Posterior cingulate gyrus (tissue), 11 donors: ENCODE measurements at places on chromosomes 12 and 14.
A peak's percentile ranks its signal among the peaks of the same experiment; 100 is the strongest.

GRCh38 chr14:36465178-36465577, 54.9 kb downstream of the NKX2-1 start:
- DNase-seq, result no peak

DNA sequence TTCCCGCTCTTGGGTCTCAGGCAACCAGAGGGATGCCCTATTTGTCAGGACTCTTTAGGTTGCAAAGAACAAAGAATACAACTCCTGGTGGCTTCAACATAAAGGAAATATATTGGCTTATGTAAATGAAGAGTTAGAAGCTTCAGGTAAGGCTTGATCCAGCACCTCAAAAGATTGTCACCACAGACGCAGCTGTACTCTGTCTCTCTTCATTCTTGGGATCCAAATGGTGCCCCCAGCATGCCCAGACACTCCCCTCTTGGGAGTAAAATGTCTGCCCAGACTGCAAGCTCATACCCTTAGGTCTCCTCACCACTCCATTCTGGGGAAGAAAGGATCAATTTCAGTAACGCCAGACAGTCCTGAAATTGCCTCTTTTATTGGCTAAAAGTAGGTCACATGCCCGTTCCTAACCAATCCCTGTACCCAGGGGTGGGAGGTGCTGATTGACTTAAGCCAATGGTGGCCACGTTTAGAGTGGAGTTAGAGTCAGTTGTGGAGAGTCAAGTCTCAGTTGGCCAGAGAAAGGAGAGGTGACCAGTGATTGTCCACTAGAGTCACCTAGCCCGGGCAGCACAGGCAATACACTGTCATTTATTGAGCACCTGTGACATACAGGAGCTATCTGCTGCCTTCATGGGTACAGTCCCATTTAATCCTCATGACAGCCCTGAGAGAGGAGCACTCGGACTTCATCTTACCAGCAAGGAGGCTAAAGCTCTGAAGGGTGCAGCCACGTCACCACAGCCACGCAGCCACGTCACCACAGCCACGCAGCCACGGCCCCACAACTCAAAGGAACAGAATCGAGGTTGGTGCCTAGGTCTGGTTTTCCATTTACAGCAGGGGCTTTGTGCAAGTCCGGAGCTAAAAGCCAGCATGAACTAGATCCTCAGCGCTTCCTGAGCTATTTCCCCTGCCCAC, 19.7 kb upstream of the BEGAIN start:
- DNase-seq, result no peak

DNA sequence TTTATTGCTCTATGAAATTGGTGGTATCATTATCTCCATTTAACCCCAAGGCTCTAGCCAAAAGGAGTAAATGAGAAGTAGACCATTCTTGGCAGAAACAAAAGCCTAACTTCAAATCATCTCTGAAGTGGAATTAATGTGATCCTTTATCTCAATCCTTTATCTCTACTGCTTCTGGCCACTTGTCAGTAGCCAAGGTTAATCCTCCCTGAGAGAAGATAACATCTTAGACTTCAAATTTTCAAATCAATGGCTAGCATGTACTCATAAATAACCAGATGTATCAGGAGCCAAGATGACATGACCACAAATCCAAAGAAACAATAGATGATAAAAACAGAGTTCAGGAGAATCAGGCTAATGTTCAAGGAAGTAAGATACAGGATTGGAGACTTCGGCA, 123.1 kb upstream of the RASSF8 start:
- DNase-seq, result no peak

GRCh38 chr12:106498056-106498455, 84.7 kb upstream of the RFX4 start:
- no peak for DNase-seq

DNA sequence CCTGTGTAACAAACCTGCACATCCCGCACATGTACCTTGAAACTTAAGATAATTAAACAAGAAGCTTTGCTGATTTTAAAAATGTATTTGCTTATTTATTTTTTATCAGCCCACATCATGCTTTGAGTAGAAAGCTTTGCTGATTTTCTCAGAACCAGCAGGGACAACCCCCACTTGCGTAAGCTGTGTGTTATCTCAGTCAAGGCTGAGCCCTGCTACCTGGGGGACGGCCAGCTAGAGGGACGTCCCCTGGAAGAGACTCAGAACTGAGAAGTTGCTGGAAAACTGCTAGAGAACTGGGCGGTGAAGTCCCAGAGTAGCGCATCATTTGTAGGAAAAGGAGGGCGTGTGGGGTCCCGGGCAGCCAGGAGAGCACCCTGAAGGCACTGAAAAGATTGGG, 4.1 kb upstream of the PLEK2 start:
- no peak for DNase-seq

DNA sequence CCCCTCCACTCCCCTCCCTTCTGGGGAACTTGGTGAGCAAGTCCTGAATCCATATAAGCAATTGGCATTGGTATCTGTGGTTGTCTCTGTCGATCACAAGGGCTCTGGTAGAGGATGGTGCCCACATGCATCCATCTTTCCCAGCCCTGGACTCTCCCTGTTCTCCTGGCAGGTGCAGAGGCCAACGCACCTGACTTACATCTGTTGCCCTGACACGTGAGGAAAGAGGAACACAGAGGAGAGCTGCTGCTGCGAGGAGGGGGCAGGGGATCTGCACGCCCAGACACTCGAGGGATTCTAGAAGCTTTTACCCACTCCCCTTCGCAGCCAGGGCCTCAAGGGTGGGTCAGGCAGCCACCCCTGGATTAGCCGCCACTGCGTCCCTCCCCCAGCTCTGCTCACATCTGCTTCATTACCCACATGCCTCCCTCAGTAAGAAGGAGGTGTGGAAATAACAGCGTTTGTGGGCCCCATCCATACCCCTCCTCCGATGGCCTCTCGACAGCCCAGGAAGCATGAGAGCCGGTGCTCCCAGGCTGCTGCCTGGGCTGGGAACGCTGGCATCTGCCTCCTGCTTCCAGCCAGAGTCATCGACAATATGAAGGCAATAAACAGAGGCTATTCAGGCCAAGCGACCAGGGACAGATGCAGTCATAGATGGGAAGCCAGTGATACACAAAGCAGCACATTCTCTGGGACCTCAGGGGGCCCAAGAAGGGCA, 56.5 kb downstream of the KDM2B start:
- peak; percentile 56 for DNase-seq

DNA sequence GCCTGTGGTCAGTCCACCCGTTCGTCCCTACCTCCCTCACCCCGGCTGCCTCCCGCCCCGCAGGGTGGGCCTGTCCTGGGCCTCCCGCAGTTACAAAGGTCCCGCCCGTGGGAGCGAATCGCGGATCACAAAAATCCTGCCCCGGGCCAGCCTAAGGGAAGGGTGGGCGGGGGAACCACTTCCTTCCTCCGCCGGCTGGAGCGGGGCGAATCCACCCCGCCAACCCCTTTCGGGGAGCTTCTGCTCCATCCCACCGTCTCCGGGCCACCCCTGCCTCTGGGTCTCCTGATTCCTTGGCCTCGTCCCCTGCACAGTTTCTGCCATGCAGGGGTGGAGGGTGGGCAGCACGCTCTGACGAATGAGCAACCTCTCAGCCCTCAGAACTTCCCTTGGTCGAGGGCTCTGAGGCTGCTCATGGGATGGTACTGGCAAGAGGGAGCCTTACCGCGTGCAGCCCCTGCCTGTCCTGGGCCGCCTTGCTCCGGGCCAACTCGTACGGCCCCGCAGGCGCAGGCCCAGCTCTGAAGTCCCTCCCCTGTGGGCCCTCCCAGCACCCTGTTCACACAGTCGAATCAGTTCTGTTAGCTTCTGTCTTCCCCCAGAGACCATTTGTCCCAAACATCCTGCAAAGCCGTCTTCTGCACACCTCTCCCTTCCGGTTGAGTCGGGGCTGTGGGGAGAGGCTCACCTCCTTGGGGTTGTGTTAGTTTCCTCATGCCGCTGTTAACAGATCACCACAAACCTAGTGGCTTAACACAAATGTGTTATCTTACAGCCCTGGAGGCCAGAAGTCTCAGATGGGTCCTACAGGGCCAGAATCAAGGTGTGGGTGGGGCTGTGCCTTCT, 589 bp upstream of the HVCN1 start:
- DNase-seq, result no peak

DNA sequence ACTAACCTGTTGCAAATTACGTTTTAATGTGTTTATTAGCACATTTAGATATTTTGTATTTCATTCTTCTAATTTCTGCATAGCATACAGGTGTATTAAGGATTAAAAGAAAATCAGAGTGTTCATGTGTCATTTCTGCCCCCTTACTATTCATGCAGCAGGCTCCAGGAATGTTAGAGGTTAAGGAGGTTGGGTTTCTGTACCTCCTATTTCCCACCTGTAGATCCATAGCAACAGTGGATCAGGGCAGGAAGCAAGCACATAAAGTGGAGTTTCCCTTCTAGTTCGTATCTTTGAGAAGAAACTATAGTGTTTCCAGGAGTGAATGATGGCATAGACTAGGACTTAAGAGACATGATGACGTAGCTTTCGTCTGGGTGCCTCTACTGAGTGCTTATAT, 18.9 kb downstream of the JKAMP start:
- DNase-seq, result no peak

GRCh38 chr12:98280152-98280551, 235.2 kb upstream of the TMPO start:
- DNase-seq, result no peak

DNA sequence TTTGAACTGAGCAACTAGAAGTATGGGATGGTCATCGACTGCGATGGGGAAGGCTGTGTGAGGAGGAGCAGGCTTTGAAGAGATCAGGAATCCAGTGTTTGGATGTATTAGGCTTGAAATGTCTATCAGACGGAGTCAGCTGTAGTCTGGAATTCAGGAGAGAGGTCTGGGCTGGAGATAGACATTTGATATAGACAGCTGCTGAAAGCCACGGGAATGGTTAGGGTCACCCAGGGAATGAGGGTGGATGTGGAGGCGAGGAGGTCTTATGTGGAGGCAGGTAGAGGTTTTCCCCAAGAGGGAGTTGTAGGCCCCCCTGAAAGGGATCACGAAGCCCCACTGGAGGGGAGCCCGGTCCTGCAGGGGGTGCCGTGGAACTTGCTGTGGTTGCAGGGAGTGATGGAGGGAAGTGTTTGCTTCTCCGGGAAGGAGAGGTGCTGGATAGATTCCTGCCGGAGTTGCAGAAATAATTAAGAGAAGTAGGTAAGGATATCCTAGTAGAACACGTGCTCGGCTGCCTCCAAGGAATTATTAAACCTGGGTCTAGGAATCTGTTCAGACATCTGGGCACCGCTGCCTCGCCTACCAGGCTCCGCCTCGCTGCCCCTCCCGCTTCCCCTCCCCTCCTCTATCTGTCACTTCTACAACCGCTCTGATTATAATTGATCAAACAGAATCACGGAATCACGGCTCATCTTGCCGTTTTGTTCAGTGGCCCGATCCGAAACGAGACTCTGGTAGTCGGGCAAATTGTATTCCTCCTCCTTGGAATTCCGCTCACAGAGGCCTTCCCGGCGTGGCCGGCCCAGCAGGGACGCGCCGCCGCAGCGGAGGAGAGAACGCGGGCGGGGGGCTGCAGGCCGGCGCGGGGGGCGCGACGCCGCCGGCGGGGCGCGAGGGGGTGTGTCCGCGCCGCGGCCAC, 826 bp upstream of the CACNA1C start:
- peak; percentile 37 for DNase-seq
